Lung (tissue), 17 donors: ENCODE measurements at places on chromosomes 4 and X. TPM values are rescaled to one million over a fixed set of nuclear protein-coding genes. Genes with fewer than 3 reads are reported as not detected.

The MAGEA9B gene
- polyA plus RNA-seq: not detected

The SERTM2 gene
- polyA plus RNA-seq: 0.02 TPM

The ANOS1 gene
- polyA plus RNA-seq: 6.0 TPM

The ARHGAP24 gene
- 10.0 TPM for polyA plus RNA-seq

The GRIA3 gene
- 0.05 TPM for polyA plus RNA-seq

The SSX2B gene
- not detected for polyA plus RNA-seq

The MSANTD1 gene
- polyA plus RNA-seq: 0.35 TPM

The KLF8 gene
- polyA plus RNA-seq: 7.0 TPM

The ADH1B gene
- 186 TPM for polyA plus RNA-seq

The WDR17 gene
- 0.81 TPM for polyA plus RNA-seq

The SCML2 gene
- 0.64 TPM for polyA plus RNA-seq

The CSAG3 gene
- polyA plus RNA-seq: not detected

The CNGA1 gene
- 0.14 TPM for polyA plus RNA-seq

The RNF4 gene
- polyA plus RNA-seq: 33.0 TPM

The GPC4 gene
- polyA plus RNA-seq: 19.5 TPM

The MYOZ2 gene
- 0.20 TPM for polyA plus RNA-seq

The FGF13 gene
- 1.7 TPM for polyA plus RNA-seq

The DCAF8L1 gene
- polyA plus RNA-seq: not detected

The NAA10 gene
- 117 TPM for polyA plus RNA-seq

The ACE2 gene
- polyA plus RNA-seq: 7.4 TPM

The ZBED1 gene
- 13.5 TPM for polyA plus RNA-seq

The PDZD4 gene
- 3.9 TPM for polyA plus RNA-seq

The MAGEA2B gene
- polyA plus RNA-seq: not detected

The PSMD10 gene
- 30.9 TPM for polyA plus RNA-seq

The ITIH6 gene
- not detected for polyA plus RNA-seq

The FRMPD3 gene
- 0.20 TPM for polyA plus RNA-seq

The FHIP1A gene
- polyA plus RNA-seq: 2.2 TPM

The THAP6 gene
- 5.9 TPM for polyA plus RNA-seq

The CCDC120 gene
- polyA plus RNA-seq: 3.8 TPM

The HSFX4 gene
- 0.03 TPM for polyA plus RNA-seq

The SORBS2 gene
- polyA plus RNA-seq: 14.4 TPM

The SH3D19 gene
- 22.1 TPM for polyA plus RNA-seq

The CPEB2 gene
- polyA plus RNA-seq: 5.5 TPM

The LNX1 gene
- polyA plus RNA-seq: 2.3 TPM

The CXorf65 gene
- 0.95 TPM for polyA plus RNA-seq

The ENPEP gene
- 1.8 TPM for polyA plus RNA-seq

The HNRNPD gene
- 152 TPM for polyA plus RNA-seq

The VCX gene
- polyA plus RNA-seq: not detected

The ABCD1 gene
- 12.7 TPM for polyA plus RNA-seq

The GRIA2 gene
- polyA plus RNA-seq: 0.03 TPM

The CFAP47 gene
- polyA plus RNA-seq: 0.83 TPM

The SLC25A53 gene
- 5.7 TPM for polyA plus RNA-seq

The ARHGAP36 gene
- not detected for polyA plus RNA-seq

The OPRPN gene
- polyA plus RNA-seq: not detected

The PPP1R2C gene
- polyA plus RNA-seq: not detected

The SLC2A9 gene
- polyA plus RNA-seq: 2.9 TPM

The GLRB gene
- polyA plus RNA-seq: 0.96 TPM

The PCSK1N gene
- polyA plus RNA-seq: 1.3 TPM

The TTC29 gene
- 4.2 TPM for polyA plus RNA-seq

The GYG2 gene
- 0.70 TPM for polyA plus RNA-seq

The SLC25A14 gene
- 8.7 TPM for polyA plus RNA-seq

The NRK gene
- 0.12 TPM for polyA plus RNA-seq

The STIM2 gene
- polyA plus RNA-seq: 12.7 TPM
